ENCODE measurements at places on chromosomes 5 and 9. TPM values are rescaled to one million over a fixed set of nuclear protein-coding genes. Genes with fewer than 3 reads are reported as not detected.

Gene SLC6A18
- total RNA-seq = not detected

DNA sequence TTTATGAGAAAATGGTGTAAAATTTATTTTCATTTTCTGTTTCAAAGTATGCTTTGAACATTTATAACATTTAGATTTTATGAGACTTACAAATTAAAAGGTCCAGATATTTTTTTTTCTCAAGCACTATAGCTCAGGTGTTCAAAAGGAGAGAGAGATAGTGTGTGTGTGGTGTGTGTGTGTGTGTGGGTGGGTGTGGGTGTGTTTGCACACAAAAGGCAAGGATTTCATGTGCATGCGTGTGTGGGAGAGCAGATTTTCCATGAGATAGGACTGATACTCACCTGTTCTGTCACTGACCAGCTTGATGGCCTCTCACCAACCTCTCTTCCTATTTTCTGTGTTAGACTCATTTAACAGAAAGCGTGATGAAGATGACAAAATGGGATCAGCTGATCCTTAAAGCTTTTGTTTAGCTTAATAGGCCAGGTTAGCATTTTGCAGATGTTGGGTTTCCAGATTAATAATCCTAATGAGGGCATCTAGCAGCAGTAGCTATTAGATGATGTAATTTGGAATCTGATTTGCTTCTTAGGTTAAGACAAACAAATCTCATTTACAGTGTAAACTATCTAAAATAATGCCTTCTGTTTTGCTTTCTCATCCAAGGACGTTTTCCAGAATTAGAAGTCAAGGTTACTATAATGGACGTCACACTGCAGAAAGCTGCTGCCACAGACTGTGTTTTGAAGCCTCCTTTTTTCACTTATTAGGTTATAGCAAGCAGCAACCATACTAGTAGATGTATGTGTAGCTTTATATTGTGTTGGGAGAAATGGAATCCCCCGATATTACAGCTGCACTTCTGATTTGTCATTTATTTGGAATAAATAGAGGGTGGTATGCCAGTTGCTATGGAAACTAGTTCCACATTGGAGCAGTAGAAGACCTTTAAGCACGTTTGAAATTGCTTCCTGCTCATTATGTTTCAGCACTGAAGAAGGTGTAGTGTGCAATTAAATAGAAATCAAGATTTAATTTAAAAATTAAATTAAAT is 355.6 kb downstream of the TAF11L14 start:
- DNase-seq = no peak

- no peak for DNase-seq
Measured at GRCh38 chr9:133589454-133590227, 19.5 kb downstream of the FAM163B start.

DNA sequence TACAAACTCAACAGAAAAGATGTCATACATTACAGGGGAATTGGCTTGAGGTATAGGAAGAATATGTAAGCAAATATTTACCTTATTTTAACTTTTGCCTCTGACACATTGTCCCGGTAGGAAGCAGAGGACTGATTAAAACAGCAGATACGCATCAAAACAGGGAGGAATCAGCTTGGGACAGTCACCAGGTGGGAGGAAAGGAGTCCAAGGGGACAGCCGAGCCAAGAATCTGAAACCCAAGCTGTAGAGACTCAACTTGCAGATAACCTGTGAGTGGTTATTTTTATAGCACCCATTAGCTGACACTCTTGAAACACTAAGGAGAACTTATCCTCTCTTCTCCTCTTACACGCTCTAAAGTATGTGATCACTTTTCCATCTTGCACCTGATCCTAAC is 22.3 kb downstream of the PDZD2 start:
- DNase-seq = no peak

Gene ZFP37
- total RNA-seq = 5.8 TPM

Gene LCN15
- total RNA-seq = not detected

Gene AK8
- 7.0 TPM for total RNA-seq

- DNase-seq = no peak
Measured at GRCh38 chr5:78589923-78590322, 58.6 kb downstream of the LHFPL2 start.

- DNase-seq = peak; percentile 43
Measured at GRCh38 chr5:180070756-180071530, 616 bp downstream of the RNF130 start.

Gene FOXD4L6
- not detected for total RNA-seq

DNA sequence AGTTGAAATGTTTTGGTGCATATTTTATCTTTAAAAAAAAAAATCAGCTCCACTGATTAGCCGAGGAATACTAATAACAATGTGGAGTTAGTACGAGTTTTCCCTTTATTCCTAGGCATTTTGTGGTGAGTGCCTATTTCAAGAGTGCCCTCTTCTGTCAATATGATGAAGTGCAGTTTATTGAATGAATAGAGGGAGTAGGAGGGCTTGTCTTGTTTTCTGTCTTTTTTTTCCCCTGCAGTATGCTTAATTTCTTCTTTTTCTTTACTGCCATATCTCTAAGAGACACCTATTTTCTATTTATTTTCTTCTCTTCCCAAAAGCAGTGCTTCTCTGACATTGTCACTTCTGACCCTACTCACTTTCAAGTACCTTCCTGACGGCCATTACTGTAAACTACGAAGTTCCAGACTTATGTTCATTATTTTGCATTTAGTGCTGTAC is 169.6 kb upstream of the PITX1 start:
- DNase-seq = no peak

- no peak for DNase-seq
Measured at GRCh38 chr9:106621313-106622163, 241.4 kb upstream of the ZNF462 start.

DNA sequence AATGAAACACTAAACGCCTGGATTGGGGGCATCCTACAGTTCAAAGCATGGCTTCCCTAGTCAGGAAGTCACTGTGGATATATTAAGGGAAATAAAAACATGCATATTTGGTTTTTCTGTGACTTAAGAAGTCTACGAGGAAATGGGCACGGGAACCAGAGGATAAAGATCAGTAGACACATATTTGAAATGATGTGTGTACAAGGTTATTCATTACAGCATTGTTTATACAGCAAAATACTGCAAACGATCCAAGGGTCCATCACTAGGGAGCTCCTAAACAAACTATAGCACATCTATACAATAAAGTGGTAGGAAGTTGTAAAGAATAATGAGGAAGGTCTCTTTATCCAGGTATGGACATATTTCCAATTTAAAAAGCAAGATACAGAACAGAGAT is 71.8 kb downstream of the EFNA5 start:
- DNase-seq = no peak

DNA sequence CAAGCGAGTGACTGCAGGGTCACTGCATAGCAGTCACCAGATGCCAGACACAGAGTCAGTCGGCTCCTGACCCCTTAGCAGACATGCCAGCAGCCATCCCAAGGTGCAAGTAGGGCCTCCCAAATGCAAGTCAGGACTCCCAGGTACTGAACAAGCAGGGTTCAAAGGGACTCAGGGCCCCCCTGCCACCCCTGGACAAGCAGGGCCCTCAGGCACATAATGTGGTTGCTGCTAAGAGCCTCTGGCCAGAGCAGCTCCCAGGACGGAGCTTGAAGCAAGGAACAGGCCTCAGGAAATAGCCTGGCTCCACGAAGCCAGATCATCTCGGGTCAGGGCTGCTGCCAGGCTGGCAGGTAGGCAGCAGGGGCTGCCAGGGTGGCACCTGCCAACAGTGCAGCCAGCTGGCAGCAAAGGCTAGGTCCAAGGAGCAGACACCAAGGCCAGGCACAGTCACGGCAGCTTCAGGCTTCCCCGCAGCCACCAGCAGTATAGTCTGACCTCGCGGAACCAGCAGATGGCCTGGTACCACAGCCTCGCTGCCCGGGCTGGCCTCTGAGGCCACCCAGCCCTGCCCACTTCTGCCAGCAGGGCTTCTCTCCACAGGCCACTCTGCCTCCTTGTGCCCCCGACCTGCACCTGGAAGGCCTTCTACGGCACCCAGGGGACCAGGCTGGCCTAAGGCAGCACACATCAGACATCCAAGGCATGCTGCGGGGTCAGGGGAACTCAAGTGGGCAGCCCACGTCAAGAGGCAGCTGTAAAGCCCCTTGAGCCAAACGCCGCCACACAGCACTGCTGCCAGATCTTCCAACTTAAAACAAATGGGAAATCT is 7.4 kb downstream of the EEIG1 start:
- DNase-seq = peak; percentile 83

DNA sequence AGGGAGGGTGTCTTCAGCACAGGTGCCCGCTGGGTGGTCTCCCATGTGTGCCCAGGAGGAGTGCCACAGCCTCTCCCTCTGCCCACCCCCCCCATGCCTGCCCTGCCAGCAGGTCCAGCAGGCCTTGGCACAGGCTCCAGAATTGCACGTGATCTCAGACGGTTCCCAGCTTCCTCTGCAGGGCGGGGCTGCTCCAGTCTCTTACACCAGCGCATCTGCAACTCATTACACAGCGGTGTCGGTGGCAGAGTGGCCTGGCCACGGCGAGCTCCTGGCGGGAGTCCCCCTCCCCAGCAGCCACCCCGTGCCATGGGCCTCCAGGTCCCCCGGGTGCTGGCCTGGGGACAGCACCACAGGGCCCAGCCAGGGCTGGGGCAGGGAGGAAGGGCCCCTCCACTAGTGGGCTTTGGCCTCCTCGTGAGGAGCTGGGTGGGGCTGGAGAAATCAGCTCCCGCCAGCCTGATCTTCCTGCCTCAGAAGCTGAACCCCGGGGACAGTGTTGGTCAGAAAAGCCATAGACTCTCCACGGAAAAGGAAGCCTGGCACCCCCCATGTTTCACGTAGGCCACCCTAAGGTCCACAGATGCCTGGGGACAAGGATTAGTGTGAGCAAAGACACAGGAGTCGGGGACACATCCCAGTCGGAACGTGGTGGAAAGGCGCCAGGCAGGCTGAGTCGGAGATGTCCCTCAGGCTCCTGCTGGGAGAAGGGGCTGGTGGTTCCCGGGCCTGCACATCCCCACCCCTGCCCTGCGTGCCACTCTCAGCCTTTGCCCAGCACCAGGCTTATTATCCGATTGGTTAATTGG is 40.2 kb downstream of the RXRA start:
- DNase-seq = peak; percentile 95

Gene OTP
- total RNA-seq = not detected

- peak; percentile 89 for DNase-seq
Measured at GRCh38 chr9:35518225-35518821, 28.4 kb downstream of the RUSC2 start.

Gene TRPM6
- total RNA-seq = 0.54 TPM

Gene SOX30
- not detected for total RNA-seq

Gene NOP16
- total RNA-seq = 13.7 TPM

Gene PPP3R2
- not detected for total RNA-seq

DNA sequence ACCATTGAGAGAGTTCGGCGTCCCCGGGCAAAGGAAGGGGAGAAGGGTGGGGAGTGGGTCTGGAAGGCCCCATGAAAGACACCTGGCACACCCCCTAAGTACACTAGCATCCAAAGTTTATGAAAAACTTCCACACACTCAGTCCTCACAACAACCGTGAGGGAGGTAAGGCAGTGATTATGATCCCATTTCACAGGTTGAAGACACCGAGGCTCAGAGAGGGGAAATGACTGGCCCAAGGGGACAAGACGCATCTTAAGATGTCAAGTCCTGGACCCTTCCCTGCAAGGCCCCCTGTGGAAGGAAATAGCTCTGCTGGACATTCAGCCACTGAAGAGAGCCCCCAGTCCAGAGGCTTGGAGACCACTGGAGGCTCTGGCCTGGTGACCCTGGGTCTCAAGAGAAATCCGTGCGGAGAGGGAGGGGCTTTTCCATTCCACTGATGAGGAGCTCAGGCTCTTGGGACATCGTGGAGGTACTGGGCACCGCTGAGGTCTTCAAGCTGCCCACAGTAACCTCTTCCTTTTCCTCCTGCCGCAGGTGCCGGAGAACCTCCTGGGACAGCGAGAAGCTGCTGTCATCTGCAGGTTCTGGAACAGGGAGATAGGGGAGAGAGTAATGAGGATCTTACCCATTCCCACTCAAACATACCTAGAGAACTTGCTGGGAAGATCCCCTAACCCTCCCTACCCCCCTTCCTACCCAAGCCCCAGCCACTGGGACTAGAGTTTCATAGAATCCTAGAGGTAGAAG is 5.2 kb downstream of the SMIM33 start:
- no peak for DNase-seq

Gene FBN2
- total RNA-seq = 3.9 TPM

- DNase-seq = no peak
Measured at GRCh38 chr5:95113489-95113888, 171.4 kb downstream of the MCTP1 start.
